Spleen (tissue), 13 donors: ENCODE measurements at places on chromosomes 12 and 14. TPM values are rescaled to one million over a fixed set of nuclear protein-coding genes. Genes with fewer than 3 reads are reported as not detected.

BDKRB1 gene
- total RNA-seq = not detected

INSM2 gene
- 0.19 TPM for total RNA-seq

DNA sequence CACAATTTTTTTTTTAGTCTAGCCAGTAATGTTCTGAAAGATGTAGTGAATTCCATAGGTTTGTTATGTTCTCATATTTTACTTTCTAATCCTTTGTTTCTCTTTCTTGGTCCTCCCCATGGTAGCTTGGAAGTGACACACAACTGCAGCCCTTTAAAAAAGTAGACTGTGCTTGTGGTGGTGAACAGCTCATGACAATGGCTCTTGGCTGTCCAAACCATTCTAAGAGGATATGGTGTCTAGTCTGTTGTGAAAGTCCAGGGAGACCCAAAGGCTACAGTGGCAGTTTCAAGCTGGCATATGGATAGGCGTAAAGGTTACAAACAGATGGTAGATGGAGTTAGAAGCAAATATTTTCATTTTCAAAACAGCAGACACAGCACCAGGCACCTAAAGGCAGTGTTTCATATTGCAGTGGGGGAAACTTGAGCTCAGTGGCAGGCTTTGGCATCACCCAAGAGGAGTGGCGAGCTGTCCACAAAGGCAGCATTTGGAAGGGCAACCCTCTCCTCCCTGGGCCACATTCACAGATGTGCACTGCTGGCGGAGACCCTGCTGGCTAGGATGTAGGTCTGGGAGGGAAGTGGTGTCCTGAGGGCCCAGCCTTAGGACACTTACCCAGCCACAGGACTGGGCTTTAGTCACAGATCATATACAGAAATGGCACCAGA is 102.1 kb downstream of the DYRK2 start:
- no peak overlapping the region for H3K27ac ChIP-seq
- no peak for DNase-seq
- H3K4me1 ChIP-seq = peaks cover 4% of the 10 kb centered on the region
- no peaks in the 10 kb centered on the region for H3K36me3 ChIP-seq

- no peak for DNase-seq
- no peaks in the 10 kb centered on the region for H3K36me3 ChIP-seq
- no peak overlapping the region for H3K27ac ChIP-seq
- H3K4me3 ChIP-seq = no peak overlapping the region
- H3K4me1 ChIP-seq = no peaks in the 10 kb centered on the region
Observed at GRCh38 chr12:57640175-57641042, 7.4 kb upstream of the B4GALNT1 start.

- H3K4me1 ChIP-seq = no peaks in the 10 kb centered on the region
- no peaks in the 10 kb centered on the region for H3K36me3 ChIP-seq
- H3K4me3 ChIP-seq = no peak overlapping the region
Observed at GRCh38 chr12:85834378-85834777, 1.8 kb downstream of the RASSF9 start.

FGD4 gene
- total RNA-seq = 36.7 TPM

CIDEB gene
- 88.1 TPM for total RNA-seq

DNA sequence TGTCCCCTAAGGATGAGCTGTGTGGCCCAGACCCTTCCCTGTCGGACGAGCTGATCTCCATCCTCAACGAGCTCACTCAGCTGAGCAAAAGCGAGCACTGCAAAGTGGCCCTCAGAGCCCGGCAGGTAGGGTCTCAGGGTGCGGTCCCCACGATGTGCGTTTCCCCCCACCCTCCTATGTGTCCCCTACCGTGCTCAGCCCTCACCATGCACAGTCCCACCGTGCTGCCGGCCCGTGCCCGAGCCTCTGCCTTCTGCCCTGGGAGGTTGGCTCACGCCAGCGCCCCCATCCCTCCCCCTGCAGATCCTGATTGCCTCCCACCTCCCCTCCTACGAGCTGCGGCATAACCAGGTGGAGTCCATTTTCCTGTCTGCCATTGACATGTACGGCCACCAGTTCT is 86.6 kb downstream of the FOXN4 start:
- H3K36me3 ChIP-seq = peaks cover 98% of the 10 kb centered on the region
- no peak overlapping the region for H3K4me3 ChIP-seq
- H3K27ac ChIP-seq = no peak overlapping the region
- no peaks in the 10 kb centered on the region for H3K27me3 ChIP-seq
- H3K4me1 ChIP-seq = no peaks in the 10 kb centered on the region

KRT73 gene
- total RNA-seq = 0.39 TPM

- no peak overlapping the region for H3K27ac ChIP-seq
- no peaks in the 10 kb centered on the region for H3K4me1 ChIP-seq
- H3K27me3 ChIP-seq = peaks cover 18% of the 10 kb centered on the region
- H3K4me3 ChIP-seq = no peak overlapping the region
Observed at GRCh38 chr14:88209273-88209672, 113.8 kb downstream of the KCNK10 start.

DNA sequence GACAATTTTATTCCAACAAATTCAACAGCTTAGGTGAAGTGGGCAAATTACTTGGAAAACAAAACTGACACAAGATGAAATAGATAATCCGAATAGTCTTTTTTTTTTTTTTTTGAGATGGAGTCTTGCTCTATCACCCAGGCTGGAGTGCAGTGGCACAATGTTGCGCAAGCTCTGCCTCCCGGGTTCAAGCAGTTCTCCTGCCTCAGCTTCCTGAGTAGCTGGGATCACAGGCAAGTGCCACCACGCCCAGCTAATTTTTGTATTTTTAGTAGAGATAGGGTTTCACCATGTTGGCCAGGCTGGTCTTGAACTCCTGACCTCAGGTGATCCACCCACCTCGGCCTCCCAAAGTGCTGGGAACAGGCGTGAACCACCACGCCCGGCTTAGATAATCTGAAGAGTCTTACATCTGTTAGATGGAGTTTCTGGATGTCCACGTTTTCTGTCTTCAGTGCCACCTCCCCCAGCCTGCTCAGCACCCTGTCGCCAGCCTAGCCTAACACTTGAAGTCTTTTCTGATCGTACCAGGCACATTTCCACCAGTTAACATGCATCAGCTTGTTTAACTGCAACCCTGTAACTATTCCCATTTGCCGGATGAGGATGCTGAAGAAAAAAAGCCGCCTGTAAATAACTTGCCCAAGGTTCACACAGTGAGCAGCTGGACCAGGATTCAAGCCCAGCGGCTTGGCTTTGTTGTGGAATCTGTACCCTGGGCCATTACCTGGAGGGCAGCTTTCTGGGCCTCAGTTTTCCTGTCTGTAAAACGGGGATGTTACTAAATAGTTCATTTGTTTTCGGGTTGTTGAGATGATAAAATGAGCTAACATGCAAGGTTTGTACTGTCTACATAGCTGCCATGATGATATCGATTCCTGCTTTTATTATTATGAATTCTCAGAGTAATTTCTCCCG is 26.4 kb downstream of the FBRSL1 start:
- H3K27me3 ChIP-seq = no peaks in the 10 kb centered on the region
- H3K27ac ChIP-seq = no peak overlapping the region
- no peak overlapping the region for H3K4me3 ChIP-seq
- H3K4me1 ChIP-seq = peaks cover 12% of the 10 kb centered on the region
- no peaks in the 10 kb centered on the region for H3K36me3 ChIP-seq

- H3K4me3 ChIP-seq = peak overlapping the region; percentile 76
- DNase-seq = peak; percentile 86
Observed at GRCh38 chr14:103385929-103386712, 906 bp downstream of the MARK3 start.

DNA sequence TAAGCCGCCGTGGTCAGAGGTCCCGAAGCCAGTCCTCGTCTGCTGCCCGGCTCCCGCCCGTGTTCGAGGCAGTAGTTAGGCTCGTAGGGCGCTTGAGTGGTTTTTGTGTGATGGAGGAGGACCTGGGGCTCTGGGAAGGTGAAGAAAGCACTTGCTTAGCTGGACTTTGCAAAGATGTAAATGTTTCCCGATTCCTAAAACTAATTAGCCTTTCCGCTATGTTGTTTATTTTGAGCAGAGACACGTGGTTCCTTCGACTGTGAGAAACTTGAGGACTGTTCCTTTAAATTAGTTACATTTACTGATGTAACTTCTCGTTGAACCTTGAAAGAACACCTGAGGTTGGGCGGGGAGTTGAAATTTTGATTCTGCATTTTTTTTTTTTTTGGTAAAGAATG is 33.9 kb downstream of the MIA2 start:
- DNase-seq = no peak
- no peaks in the 10 kb centered on the region for H3K27me3 ChIP-seq
- no peaks in the 10 kb centered on the region for H3K36me3 ChIP-seq

- H3K4me3 ChIP-seq = no peak overlapping the region
- H3K27ac ChIP-seq = no peak overlapping the region
- no peaks in the 10 kb centered on the region for H3K36me3 ChIP-seq
- no peaks in the 10 kb centered on the region for H3K27me3 ChIP-seq
- DNase-seq = no peak
Observed at GRCh38 chr14:39873791-39874190, 441.6 kb upstream of the FBXO33 start.

FLRT2 gene
- 12.3 TPM for total RNA-seq

DNA sequence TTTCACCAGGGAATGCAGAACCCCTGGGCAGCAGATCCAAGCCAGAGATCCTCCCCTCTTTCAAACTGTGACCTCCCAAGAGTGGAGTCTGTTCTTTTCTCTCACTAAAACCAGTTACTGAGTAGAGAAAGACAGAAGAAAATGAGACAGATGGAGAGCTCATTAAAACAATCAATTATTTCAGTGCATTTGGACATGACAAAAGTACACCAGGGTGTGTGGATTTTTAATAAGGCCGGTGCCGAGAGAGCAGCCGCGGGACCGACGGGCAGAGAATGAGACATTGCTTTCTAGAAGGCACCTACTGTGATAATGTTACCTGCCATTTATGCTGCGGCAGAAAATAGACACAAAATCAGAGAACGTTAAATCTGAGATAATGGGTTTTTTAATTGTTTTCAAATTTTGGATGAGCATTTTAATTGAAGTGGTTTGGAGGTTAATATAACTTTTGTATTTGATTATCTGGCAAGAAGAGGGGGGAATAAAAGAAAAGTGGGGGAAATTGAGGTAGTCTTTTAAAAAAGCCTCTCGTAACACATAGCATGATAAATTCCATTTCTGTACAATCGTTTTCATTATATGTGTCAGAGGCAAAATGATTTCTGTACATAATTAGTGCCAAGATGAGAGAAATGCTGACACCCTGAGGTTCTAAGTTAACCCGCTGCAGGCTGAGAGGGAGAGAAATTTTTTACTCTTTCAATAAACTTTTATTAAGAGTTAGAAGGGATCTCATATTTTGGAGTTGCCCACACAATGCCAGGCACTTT is 70.8 kb downstream of the HSPB8 start:
- peaks cover 3% of the 10 kb centered on the region for H3K4me1 ChIP-seq
- no peaks in the 10 kb centered on the region for H3K36me3 ChIP-seq
- no peak for DNase-seq
- no peak overlapping the region for H3K27ac ChIP-seq
- no peaks in the 10 kb centered on the region for H3K27me3 ChIP-seq
- H3K4me3 ChIP-seq = no peak overlapping the region

TAMALIN gene
- 31.7 TPM for total RNA-seq

DNA sequence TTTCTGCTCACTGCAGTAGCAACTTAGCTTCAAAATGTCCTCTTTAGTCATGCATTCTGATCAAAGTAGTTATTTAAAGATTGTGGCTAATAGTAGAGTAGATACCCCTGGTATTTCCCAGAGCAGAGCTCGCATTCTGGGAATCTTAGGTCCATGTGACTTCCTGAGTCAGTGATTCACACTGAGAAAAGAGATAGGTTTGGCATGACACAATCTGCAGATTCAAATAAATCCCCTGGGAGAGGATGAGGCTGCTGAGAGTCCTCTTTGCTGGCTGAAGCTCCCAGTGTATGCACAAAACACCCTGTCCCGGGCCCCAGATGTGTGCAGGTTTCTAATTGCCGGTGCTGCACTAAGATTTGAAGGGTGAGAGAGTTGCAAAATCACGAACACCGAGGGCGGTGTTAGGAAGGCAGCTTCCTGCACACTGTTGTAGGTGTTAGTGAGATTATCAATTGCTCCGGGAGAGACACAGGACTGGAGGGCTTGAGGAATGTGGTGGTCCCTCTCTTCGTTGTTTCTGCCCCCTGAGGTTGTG is 233.2 kb downstream of the NRXN3 start:
- no peaks in the 10 kb centered on the region for H3K27me3 ChIP-seq
- no peak for DNase-seq
- no peaks in the 10 kb centered on the region for H3K36me3 ChIP-seq

DNA sequence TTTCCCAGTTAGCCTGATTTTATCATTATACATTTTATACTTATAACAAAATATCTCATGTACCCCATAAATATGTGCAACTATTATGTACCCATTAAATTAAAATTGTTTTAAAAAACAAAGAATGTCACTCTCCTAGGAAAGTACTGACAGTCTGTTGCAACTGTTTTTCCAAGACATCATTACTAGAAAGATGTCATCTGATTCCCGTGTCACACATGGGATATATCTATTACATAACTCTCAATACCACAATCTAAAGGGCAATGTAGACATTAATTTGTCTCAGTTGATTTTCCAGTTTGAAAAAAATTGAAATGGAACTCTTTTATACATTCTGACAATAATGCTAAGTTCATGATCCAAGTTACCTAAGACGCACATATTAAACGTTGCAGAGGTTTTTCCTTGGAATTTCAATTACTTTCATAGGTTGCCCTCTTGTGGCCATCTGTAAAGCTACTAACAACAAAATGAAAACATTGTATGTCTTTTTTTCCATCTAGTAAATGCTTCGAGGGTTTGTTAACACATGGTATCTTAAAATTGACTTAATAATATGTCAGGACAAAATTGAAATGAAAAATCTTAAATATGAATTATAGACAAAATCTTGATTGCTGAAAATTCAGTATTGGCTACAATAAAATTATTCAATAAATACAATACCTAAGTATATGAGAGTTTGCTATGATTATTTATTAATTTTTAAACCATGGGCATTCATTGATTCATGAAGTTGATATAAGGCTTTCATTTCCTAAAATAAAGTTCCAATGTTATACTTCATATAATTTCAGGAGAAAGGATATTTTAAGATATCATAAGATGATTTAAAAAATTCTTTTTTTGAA is 131.6 kb downstream of the PPFIA2 start:
- H3K4me1 ChIP-seq = no peaks in the 10 kb centered on the region
- no peaks in the 10 kb centered on the region for H3K27me3 ChIP-seq
- H3K4me3 ChIP-seq = no peak overlapping the region
- no peak overlapping the region for H3K27ac ChIP-seq

GRCh38 chr12:5248230-5248629 is 183.7 kb upstream of the NTF3 start:
- H3K27me3 ChIP-seq = no peaks in the 10 kb centered on the region
- no peak overlapping the region for H3K4me3 ChIP-seq
- H3K4me1 ChIP-seq = no peaks in the 10 kb centered on the region
- H3K36me3 ChIP-seq = no peaks in the 10 kb centered on the region
- no peak for DNase-seq
- no peak overlapping the region for H3K27ac ChIP-seq

DNA sequence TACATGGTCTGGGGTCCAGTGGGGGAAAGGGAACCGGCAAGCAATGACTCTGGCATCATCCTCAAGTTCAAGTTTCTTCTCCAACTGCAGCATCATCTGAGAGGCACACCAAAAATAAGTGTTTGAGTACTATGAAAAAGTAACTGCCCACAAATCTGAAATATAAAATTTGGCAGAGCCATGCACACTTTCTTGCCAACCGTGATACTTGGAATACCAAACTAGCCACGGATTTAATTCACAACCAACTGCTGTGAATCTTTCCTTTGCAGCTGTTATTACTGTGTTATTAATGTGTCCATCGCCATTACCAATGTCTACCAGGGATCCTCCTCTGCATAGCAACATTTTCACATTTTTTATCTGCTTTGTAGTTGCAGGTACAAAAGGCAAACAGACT is 74.6 kb downstream of the GXYLT1 start:
- no peaks in the 10 kb centered on the region for H3K4me1 ChIP-seq
- DNase-seq = no peak
- no peaks in the 10 kb centered on the region for H3K36me3 ChIP-seq
- no peak overlapping the region for H3K27ac ChIP-seq
- H3K4me3 ChIP-seq = no peak overlapping the region
- H3K27me3 ChIP-seq = no peaks in the 10 kb centered on the region
